NCI-H510A (cell line): ENCODE measurements at places on chromosomes 4 and X.

DNA sequence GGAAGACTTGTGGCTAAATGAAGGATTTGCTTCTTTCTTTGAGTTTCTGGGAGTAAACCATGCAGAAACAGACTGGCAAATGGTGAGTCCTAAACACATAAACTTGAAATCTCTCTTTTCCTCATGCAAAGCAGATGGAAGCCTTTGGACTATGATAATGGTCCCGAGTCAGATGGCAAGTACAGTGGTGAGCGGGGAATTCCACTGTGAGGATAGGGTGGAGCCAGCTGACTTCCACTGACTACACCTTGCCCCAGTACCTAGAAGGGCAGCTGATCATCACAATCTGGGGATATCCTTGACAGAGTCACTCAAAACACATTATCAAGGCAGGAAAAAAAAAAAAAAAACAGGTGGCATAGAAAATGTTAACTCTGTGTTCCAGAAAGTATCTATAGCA is 34.3 kb downstream of the ENPEP start:
- DNase-seq, result no peak

- DNase-seq, result no peak
Observed at GRCh38 chr4:28755081-28755480, 1894.4 kb downstream of the STIM2 start.

- no peak for DNase-seq
Observed at GRCh38 chr4:147596981-147597380, 20.2 kb upstream of the TMEM184C start.

GRCh38 chrX:15465347-15465746 is 27.8 kb downstream of the PIR start:
- no peak for DNase-seq

DNA sequence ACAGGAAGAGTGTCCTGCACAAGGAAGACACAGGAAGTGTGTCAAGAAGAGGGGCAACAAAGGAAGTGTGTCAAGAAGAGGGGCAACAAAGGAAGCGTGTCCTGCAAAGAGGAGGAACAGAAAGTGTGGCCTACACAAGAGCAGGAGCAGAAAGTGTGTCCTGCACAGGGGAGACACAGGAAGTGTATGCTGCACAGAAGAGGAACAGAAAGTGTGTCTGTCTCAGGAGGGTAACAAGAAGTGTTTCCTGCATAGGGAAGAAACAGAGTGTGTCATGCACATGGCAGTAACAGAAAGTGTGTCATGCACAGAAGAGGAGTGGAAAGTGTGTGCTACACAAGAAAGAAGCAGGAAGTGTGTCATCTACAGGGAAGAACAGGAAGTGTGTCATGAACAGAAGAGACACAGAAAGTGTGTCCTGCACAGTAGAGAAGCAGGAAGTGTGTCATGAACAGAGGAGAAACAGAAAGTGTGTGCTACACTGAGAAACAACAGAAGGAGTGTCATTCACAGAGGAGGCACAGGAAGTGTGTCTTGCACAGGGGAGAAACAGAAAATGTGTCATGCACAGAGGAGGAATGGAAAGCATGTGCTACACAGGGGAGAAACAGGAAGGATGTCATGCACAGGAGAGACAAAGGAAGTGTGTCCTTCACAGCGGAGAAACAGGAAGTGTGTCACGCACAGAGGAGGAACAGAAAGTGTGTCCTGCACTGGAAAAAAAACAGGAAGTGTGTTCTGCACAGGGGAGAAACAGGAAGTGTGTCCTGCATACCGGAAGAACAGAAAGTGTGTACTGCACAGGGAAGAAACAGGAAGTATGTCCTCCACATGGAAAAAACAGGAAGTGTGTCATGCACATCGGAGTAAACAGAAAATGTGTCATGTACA is 526.4 kb upstream of the PRKX start:
- DNase-seq, result no peak

DNA sequence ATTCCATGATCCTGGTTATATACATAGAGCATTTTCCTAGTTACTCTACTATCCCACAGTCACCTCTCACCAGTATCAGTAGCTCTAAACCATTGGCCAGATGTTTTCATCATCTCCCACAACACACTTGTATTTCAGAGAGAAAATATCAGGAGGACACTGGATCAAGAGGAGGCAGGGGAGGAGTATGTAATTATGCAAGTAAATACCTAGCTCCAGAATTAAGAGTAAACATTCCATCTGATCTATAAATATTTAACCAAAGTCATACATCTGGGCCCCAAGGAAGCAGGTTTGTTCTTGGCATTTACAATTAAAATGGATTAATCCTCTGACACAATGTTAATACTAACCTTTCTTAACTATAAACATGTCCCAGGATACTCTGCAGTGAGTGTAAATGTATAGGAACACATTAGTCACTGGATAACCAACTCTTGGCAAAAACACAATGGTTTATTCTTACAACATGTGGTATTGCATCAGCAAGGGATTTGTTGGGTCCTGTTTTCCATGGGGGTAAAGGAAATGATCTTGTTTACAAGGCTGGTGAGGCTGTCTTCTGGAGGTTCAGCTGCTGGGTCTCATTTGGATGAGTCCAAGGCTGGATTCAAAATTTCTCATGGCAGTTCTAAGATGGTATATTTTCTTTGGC is 170.1 kb downstream of the ATG4A start:
- no peak for DNase-seq
